ENCODE measurements at places on chromosomes 7 and 10.

DNA sequence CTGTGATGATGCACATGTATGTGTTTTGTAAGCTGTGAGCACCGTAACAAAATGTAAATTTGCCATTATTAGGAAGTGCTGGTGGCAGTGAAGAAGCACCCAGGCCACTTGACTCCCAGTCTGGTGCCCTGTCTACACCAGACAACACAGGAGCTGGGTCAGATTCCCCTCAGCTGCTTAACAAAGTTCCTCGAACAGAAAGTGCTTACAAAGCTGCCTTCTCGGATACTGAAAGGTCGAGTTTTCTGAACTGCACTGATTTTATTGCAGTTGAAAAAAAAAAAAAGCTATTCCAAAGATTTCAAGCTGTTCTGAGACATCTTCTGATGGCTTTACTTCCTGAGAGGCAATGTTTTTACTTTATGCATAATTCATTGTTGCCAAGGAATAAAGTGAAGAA, 71.1 kb downstream of the ATAD1 start:
- DNase-seq: no peak

- no peak for DNase-seq
These were observed 7.1 kb upstream of the TEX36 start for GRCh38 chr10:125689955-125690569.

DNA sequence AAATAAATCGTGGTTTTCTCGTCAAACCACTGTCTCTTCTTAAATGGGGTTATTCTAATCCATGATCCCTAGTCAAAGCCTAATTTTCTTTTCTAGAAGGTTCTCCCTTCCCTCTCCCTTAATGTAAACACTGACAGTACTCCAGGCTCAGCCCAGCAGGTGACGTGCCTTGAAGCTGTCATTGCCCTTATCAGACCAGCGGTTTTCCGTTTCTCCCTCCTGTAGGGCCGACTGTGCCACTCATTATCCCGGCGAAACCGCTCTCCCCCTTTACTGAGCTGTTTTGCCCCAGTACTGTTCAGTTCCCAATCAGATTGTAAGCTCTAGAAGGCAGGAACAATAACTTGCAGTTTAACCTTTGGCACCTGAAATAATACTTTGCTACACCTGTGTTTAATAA, 153.5 kb upstream of the RHEB start:
- no peak for DNase-seq

DNA sequence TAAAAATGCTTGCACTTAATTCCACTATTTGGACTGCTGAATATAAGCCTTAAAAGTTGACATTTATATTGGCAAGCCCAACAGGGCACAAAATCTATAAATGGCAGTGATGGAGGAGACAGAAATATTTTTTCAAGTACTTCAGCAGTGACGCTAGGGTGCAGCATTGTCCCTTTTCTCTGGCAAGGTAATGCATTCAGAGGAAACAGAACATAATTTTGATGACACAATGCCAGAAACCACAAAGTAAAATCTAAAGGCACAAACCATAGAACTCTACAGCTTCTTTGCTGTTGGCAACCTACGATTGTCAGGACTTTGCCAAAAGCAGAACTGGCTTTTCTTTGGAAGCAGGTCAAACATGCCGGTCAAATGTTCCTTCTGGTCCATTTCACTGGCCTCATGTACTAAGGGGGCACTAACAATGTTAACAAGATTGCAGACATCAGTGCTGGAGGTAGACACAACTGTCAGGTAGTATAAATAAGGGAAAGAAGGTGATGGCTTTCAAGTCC, 30.9 kb upstream of the FAM133B start:
- peak; percentile 93 for DNase-seq

DNA sequence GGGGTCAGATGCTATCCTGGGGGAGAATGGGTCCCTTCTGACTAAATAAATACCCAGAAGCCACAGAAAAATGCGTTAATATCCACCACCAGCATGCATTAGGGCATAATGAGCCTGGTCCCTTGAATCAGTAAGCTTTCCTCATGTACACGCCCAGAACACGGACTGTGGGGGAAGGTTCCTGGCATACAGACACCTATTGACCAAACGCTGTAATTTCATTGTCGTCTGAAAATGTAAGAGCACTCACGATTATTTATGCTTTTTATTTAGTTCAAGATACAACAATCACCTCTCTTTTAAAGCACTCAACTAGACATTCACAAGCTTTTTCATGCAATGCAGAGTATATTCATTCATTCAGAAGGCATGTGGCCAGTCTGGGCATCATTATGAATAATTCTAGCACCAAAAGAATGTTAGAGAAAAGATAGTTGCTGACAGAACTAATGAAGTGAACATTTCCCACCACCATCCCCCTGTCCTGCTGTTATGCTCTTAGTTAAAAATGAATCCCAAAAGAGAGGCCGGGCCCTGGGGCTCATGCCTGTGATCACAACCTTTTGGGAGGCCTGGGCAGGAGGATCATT, 101.0 kb downstream of the SVIL start:
- no peak for DNase-seq

GRCh38 chr7:68828575-68828974, 769.7 kb upstream of the AUTS2 start:
- no peak for DNase-seq

GRCh38 chr7:31663072-31663471, 23.9 kb upstream of the PPP1R17 start:
- DNase-seq: no peak

- peak; percentile 53 for DNase-seq
These were observed 350.2 kb downstream of the GATA3 start for GRCh38 chr10:8404721-8405120.

- no peak for DNase-seq
These were observed 65.6 kb upstream of the FAM171A1 start for GRCh38 chr10:15436696-15437095.

GRCh38 chr7:99111591-99111990, 32.3 kb downstream of the SMURF1 start:
- DNase-seq: no peak

DNA sequence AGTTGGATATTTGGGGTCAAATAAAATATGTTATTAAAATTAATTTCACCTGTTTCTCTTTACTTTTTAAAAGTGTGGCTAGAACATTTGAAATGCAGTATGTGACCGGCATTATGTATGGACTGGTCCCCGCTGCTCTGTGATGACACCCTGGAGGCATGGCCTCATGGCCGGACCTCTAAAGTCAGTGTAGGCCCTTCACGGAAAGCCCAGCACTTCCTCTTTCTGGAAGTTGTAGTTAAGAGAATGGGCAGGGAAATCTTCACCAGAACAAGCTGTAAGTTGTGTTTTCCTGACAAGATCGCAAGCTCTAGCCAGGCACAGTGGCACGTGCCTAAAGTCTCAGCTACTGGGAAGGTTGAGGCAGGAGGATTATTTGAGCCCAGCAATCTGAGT, 38.3 kb upstream of the SRGN start:
- DNase-seq: no peak

Data from activated naive CD4-positive, alpha-beta T cell treated with anti-CD3 and anti-CD28 coated beads for 36 hours (primary cell).